Tongue (tissue), 3 donors: ENCODE measurements at places on chromosomes 5 and 9.
A peak's percentile ranks its signal among the peaks of the same experiment; 100 is the strongest.

GRCh38 chr5:96936431-96937320 is 796 bp downstream of the LNPEP start:
- DNase-seq: peak; percentile 62

DNA sequence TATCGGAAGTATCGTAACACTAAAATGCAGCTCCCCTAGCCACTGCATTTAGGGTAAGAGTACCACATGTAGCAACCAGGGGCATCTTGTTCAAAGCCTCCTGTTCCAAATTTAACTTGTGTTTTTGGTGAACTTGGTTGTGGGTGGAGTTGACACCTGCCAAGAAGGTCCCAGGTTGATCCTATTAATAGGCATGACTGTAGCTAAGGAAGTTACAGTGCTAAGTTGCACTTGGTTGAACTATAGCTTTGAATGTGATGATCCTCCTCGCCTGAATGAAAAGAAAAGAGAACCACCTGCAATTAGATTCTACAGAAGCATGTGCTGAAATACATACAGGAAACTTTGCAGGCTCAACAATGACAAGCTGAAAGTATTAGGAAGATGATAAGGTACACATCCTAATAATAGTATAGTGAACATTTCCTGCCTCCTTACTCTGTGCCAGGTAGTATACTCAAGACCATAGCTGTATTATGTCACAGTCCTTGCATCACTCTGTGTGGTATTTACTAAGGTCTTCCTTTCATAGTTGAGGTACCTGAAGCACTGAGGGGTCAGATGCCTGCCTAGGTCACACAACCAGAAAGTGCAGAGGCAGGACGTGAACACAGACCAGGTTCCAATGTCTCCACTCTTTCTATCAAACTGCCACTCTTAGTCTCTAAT is 64.5 kb upstream of the PIP5K1B start:
- DNase-seq: no peak

DNA sequence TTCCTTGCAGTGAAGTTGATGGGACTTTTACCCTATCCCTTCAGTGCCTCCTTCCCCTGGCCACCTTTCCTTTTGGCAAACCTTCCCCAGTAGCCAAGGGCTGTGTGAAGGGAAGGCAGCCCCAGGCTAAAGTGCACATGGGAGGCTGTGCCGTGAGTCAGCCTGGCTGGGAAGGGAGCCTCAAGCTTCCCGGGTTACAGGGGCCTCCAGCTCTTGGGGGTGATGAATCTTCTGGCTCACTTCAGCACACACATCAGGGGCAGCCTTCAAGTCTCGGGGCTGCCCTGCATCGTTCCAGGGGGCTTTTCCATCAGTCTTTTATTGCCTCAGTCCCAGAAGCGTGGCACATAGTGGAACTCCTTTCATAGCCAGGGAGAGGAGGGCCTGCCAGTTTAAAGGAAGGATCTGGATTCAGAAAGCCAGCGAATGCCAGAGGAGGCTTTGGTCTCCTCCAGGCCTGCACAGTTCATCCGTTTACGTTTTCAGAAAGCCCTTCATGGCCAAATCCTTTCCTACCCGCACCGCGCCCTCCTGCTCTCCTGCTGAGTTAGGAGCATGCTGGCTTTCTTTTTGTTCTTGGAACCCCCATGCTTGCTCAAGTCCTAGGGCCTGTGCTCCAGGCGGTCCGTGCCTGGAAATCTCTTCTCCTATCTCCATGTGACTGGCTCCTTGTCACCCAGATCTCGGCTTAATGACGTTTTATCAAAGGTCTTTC is 134.8 kb upstream of the KLF4 start:
- no peak for DNase-seq

DNA sequence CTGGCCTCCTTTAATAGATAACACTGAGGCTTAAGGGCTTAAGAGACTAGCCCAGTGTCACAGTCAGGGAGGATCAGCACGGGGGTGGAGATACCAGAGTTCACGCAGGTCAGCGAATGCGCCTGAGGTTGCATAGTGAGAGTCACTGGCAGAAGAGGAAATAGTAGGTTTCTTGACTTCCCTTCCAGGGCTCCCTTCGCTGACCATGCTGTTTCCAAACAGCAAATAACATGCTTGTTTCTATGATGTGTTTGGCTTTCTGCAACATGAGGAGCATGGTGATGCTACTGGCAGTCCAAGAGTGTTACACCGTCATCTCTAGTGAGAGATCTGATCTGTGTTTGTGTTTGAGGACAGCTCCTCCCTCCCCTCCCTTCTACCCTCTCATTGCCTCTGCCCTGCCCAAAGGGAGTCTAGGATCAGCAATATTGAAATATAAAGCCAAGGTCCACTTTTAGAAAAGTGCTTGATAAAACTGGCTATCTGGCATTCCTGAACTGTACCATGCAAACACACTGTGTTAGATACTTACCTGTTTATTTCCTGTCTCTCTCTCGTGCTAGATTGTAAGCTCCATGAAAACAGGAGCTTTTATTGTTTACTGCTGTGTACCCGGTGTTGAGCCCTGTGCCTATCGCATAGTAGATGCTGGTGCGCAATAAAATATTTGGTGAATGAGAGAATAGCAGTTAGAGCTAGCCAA is 12.3 kb downstream of the TLE4 start:
- no peak for DNase-seq

GRCh38 chr5:38500573-38501260 is 55.7 kb downstream of the LIFR start:
- no peak for DNase-seq

- DNase-seq: peak; percentile 67
Observed at GRCh38 chr9:129561594-129562281, 59.2 kb downstream of the C9orf50 start.

GRCh38 chr5:55421074-55421529 is 113.3 kb downstream of the MTREX start:
- DNase-seq: no peak

DNA sequence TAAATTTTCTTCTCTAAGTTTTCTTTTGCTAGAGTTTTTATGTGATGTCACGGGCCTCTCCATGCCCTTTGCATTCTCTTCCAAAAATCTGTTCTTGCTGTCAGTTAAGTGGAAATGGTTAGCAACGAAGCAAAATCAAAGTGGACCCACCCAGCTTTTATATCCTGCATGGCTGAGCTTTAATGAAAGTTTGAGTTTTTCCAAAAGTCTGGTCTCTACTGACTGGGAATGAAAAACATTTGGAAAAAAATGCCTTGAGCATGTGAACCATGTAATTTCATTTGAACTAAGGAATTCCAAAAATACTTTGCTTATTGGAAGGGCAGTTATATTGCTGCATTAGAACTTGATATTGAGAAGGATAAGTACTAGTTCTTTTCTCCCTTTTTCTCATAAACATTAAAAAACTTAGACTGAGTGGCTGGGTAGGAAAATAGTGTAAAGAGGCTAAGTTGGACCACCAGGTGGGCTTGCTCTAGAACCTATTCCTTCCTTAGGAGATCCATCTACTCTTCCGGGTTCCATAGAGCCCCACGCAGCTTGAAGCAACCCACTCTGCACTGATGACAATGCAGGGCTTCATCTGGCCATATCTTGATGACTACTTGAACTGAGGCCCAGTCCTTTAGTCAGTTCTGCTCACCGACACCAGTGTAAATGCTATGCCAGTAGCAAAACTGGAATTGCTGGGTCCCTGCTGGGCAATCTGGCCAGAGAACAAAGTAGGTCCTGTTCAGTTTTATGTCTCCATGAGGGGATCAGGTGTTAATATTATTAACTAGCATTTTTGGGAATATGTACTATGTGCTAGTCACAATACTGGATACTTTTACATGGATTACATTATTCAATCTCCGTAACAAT is 17.4 kb upstream of the RIC1 start:
- DNase-seq: no peak

DNA sequence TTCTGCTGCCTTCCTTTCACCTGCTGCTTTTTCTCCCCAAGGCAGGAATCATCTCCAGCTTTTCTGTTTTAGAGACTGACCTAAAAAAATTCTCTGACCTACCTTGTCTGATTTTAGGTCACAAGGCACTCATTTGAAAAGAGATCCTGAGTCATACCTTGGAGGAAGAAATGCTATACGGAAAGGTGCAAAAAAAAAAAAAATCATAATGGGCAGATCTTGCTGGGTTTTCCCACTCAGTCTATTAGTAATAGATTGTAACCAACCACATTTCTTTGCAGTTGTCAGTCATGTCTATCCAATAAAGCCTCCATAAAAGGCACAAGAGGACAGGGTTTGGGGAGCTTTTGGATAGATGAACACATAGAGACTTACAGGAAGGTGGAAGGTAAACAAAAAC is 70.0 kb downstream of the MTREX start:
- DNase-seq: no peak
